Naive thymus-derived CD8-positive, alpha-beta T cell (primary cell): ENCODE measurements at places on chromosomes 16 and 17.

DNA sequence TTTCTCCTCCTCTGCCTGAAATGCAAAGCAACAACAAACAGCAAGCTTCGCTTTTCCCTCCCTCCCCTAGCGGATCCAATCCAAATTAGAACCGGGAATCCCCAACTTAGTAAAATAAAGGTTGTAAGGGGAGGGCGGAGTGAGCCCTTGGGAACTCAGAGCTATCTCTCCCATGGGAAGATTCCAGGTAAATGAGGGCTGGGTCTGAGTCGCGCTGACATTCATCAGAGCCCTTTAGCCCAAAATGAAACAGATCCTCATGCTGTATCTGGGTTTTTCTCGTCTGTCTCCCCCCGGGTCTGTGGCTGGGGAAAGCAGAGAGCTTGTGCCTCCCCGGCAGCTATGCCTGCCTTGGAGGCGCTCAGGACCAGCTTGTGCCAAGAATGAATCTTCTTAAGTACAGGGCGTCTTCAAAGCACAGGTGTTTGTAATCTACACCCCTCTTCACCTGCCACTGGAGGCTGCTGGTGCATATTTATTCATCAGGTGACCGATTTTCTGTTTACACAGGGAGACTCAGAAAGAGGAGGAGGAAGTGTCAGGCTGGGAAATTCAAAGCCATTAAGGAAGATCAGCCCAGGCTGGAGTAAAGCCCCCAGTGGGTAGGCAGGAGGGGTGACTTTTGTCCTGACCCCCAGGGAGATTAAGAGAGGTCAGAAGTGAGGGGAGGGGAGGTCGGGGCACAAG lies 55.0 kb upstream of the GSE1 start:
- peak; percentile 37 for DNase-seq

GRCh38 chr17:77235370-77235941 lies 94.7 kb downstream of the SEC14L1 start:
- DNase-seq: no peak

DNA sequence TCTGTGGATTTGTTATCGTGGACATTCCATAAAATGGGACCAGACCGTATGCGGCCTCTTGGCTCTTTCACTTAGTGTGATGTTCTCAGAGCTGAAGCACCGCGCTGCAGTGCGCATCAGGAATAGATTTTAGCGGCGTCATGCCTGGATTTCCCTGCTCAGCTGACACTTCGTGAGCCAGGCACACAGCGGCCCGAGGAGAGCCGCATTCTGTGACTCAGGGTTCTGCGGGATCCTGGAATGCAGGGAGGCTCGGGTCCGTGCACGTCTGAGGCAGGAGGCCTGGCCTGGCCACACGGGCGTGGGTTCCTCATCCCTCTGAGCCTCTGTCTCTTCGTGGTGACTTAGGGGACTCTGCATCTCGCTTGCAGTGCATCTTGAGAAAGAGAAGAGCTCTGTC lies 13.4 kb downstream of the CBFA2T3 start:
- DNase-seq: no peak

- DNase-seq: no peak
Measured at GRCh38 chr16:81716478-81717225, 62.4 kb upstream of the PLCG2 start.

- DNase-seq: no peak
Measured at GRCh38 chr16:28202147-28202746, 9.5 kb downstream of the XPO6 start.
